AG08396 (cell line): ENCODE measurements at places on chromosomes 7 and 10.
A peak's percentile ranks its signal among the peaks of the same experiment; 100 is the strongest.

DNA sequence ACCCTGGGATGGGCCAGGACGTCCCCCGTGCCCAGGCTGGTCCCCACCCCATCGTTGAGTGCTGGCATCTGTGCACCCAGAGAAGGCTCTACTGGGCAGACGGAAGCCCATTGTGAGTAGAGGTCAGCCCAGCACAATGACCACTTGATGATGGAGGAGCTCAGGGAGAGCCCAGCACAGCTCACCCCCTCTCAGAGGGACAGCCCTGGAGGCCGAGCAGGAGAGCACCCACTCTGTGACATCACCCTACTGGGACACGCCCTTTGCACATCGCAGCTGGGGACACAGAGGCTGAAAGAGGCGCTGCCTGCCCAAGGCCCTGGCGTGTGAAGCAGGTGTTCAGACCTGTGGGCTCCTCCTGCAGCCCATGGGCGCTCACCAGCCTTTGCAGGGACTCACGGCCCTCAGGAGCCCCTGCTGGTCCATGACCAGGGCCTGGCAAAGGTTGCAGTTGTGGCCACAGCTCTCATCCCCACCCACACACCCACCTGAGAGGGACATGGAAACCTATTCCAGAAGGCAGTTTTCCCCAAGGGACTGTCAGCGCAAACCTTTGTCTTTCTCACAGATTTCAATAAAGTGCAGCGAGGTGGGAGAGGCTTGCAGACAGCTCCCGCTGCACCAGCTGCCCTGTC is 67.2 kb upstream of the PPP2R2D start:
- DNase-seq, result no peak

GRCh38 chr10:79382491-79382941 is 35.2 kb downstream of the PPIF start:
- DNase-seq, result no peak

GRCh38 chr10:132808383-132809231 is 22.7 kb upstream of the NKX6-2 start:
- no peak for DNase-seq

DNA sequence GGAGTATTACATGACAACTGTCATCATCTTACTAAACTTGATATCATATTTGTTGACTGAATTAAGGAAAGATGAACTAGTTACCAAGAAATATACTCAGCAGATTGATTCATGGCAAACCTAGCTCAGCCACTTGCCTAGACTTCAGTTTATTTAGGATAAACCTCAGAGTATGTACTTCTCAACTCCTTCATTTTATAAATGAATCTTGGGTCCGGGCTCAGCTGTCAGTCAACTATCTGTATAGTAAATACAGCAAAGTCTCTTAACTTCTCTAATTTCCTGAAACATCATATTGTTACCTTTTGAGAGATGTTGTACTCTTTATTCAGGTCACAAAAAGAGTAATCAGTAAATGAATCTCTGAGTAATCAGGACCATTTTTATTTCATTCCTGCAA is 211.0 kb upstream of the KLF14 start:
- DNase-seq, result no peak

DNA sequence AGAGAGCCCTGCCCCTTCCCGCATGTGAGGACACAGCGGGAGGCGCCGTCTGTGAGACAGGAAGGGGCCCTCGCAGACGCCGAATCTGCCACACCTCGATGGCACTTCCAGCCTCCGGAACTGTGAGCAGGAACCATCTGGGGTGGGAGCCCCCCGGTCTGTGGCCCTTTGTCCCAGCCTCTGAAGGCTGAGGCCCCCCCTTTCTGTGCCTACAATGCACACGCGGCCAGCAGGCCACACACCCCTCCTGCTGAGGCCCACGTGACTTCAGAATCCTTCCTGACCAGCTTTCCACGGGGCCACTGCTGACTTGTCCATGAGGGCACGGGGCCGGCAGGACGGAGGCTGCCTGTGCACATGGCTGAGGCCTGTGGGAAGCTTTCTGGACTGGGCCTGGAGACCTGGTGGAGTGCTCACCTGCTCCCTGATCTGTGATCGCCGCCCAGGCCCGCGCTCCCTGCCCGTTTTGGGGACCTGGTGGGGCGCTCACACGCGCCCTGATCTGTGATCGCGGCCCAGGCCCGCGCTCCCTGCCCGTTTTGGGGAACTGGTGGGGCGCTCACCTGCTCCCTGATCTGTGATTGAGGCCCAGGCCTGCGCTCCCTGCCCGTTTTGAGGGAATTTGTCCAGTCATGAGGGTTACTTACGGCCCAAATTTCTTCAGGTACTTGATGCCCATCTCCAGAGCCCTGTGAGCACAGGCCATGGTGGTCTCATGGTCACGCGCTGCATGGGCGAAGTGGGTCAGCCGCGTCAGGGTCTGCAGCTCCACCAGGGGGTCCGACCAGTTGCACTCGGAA is 34.3 kb downstream of the CFAP46 start:
- DNase-seq, result no peak

- DNase-seq, result peak; percentile 47
Measured at GRCh38 chr7:70695795-70696083, 436.2 kb upstream of the GALNT17 start.

GRCh38 chr10:97601268-97602215 is 12.0 kb downstream of the C10orf62 start:
- DNase-seq, result no peak

- DNase-seq, result no peak
Measured at GRCh38 chr7:90719155-90719554, 123.0 kb downstream of the CDK14 start.

- no peak for DNase-seq
Measured at GRCh38 chr7:17013204-17013603, 131.4 kb upstream of the AGR3 start.

GRCh38 chr7:37315772-37316715 is 132.6 kb downstream of the ELMO1 start:
- no peak for DNase-seq

- no peak for DNase-seq
Measured at GRCh38 chr7:109206196-109206595, 636.5 kb downstream of the DNAJB9 start.

GRCh38 chr7:156461881-156462665 is 178.5 kb upstream of the RNF32 start:
- no peak for DNase-seq

DNA sequence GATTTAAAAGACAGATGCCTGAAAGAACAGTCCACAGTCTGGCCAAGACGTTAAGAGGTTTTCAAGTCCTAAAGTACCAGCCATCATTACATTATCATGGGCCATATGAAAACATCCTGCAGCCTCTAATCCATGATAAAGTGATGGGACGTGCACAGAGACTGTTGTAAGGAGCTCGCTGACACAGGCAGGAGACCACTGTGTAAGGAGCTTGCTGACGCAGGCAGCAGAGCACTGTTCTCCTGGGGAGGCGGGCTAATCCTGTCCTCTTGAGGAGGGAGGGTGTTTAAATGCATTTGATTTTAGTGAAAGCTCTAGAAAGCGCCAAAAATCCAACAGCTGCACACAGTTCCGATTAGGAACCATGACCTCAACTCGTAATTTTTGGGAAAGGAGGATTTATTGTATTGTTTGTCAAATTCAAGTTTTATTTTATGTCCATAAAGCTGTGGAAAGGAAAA is 16.9 kb downstream of the SVIL start:
- DNase-seq, result no peak

GRCh38 chr7:21238400-21239116 is 189.3 kb upstream of the SP4 start:
- no peak for DNase-seq

DNA sequence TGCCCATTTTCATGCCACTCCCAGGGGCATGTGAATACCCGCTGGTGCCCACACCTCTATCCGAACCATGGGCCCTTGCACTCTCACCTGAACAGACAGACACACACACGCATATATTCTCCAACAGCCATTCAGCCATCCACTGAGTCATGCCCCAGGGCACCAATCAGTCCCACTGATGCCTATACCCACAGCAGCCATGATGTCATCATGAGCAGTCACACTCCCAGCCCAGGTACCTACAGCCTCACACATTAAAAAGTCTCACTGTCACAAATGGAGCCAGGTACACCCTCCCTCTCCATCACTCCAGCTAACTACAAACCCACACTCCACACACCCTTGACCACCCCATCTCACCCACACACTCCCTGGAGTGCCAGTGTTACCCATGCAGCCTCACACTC is 12.2 kb downstream of the VSIR start:
- no peak for DNase-seq

- no peak for DNase-seq
Measured at GRCh38 chr7:71746006-71746405, 614.1 kb downstream of the GALNT17 start.

DNA sequence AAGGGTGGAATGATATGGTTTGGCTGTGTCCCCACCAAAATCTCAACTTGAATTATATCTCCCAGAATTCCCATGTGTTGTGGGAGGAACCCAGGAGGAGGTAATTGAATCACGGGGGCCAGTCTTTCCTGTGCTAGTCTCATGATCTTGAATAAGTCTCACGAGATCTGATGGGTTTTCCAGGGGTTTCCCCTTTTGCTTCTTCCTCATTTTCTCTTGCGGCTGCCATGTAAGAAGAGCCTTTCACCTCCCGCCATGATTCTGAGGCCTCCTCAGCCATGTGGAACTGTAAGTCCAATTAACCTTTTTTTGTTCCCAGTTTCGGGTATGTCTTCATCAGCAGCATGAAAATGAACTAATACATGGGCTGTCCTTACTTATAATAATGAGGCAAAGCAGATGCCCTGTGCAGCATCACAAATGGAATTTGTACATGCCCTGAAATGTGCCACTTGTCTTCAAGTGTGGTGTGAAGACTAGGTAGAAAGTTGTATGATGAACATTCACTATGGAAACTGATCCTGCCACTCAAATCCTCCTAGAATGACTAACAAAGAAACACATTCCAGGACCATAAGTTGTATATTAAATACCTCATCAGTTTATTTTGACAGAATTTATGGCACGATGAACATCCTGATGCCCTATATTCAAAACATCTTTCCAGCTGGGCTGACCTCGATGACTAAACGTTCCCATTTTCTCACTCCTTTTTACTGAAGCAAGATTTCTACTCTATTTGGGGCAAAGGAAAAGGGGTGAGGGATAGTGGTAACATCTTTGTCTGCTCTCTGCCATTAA is 122.8 kb upstream of the CTTNBP2 start:
- DNase-seq, result no peak

- DNase-seq, result no peak
Measured at GRCh38 chr7:120898715-120899499, 41.0 kb upstream of the TSPAN12 start.

GRCh38 chr7:73977619-73978618 is 50.1 kb upstream of the ELN start:
- no peak for DNase-seq

- DNase-seq, result no peak
Measured at GRCh38 chr7:69411018-69411417, 187.3 kb upstream of the AUTS2 start.

GRCh38 chr7:140197218-140197890 is 20.6 kb upstream of the KDM7A start:
- DNase-seq, result no peak

- no peak for DNase-seq
Measured at GRCh38 chr7:26531926-26532325, 240.3 kb downstream of the SNX10 start.

DNA sequence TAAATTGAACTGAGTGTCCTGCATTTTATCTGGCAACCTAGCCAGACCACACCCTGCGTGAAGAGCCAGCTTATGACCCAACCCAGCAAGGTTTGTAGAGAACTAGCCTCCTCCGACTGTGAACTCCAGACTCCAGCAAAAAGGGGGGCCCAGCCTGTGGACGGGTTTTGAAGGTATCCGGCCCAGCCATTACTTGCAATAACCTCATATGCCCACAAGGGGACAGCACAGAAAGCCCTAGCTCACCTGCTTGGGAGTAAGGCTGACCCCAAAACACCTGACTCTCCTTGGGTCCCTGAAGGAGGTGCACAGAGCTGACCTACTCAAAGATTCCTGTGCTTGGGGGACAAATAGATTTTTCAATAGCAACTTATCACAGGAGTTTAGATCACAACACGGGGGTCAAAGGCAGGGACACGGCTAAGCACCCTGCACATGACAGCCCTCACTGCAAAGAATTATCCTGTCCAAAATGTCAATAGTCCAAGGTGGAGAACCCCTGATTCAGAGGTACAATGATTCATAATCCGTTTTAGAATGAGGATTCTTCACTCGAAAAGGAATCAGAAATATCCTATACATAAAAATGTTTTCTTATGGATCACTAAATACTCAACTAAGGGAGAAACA is 4.6 kb downstream of the TRPV6 start:
- peak; percentile 48 for DNase-seq

GRCh38 chr10:33760056-33760943 is 425.8 kb upstream of the NRP1 start:
- DNase-seq, result no peak

- peak; percentile 59 for DNase-seq
Measured at GRCh38 chr10:95133016-95133752, 60.9 kb upstream of the ACSM6 start.

GRCh38 chr10:128152741-128153580 is 26.7 kb upstream of the MKI67 start:
- DNase-seq, result no peak

DNA sequence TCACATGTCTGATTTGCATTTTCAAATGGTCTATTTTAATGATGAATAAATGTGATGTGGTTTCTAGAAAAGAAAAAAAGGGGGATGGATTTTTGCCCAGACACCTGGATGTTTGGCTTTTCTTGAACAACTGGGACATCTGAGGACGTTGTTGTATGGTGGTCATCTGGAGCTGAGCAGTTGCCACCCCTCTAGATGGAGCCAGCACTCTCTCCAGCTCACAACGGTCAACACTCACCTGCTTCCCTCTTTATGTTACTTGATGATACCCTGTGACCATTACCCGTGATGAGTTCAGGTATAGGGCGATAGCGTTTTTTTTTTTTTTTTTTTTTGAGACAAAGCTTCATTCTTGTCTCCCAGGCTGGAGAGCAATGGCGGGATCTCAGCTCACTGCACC is 30.1 kb upstream of the PAXIP1 start:
- DNase-seq, result no peak

DNA sequence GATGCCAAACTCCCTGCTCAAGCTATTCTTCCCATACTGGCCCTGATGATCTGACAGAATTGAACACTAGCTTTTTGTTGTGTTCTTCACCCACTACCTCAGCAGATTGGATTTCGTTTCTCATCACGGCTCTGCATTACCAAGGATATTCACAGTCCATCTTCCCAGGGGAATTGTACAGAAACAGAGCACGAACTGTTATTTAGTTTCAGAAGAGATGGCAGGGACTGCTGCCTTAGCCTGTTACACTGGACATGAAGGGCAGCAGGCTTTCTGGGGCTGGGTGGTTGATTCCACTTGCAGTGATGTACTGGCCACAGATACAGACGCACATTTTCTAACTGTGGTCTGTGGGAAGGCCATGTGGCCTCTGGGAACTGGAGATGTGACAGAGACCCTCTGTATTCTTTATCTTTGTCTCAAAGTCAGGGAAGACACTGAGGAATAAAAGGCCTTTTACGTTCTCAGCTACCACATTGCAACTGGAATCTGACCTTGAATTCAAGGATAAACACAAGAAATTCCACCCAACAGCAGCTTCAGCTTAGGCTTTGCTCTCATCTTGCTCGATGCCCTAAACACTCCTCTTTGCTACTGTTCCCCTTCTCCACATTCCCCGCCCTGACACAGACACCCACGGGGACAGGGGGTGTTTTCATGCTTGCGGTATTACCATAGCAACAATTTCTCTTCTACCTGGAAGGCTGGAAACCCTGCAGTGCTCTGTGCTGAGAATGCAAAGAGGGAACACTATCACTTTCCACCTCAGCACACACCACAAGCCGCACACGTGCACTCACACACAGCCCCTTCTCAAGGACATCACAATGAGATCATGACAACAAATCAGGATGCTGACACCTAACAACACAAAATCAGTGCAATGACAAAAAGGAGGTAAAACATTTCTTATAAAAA is 81.7 kb downstream of the RNF216 start:
- no peak for DNase-seq
